ENCODE measurements at places on chromosomes 3 and 15.

- DNase-seq: no peak
Measured at GRCh38 chr3:191484461-191484860, 23.5 kb downstream of the PYDC2 start.

DNA sequence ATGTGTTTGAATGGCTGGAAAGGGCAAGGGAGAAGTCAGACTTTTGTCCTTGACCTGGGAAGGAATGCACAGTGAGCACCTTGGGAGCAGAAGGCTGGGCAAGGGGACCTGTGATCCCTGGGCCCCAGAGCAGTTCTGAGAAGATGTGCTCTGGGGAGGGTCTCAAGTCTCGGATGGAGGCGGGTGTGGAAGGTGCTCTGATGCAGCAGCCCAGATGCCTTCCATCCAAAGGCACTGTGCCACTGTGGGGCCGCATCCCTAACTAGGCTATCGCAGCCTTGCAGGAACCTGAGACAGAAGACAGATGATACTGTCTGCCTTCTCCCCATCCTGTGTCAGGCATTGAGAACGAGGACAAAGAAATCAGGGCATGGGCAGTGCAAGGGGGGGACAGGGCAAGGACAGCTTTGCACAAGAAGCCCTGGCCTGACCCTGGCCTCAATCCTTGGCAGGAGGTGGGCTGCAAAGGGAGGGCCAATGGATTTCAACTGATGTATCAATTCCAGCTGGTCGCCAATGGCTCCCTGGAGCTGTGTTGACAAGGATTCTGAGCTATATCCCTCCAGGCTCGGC is 14.6 kb upstream of the PRKCD start:
- DNase-seq: no peak

DNA sequence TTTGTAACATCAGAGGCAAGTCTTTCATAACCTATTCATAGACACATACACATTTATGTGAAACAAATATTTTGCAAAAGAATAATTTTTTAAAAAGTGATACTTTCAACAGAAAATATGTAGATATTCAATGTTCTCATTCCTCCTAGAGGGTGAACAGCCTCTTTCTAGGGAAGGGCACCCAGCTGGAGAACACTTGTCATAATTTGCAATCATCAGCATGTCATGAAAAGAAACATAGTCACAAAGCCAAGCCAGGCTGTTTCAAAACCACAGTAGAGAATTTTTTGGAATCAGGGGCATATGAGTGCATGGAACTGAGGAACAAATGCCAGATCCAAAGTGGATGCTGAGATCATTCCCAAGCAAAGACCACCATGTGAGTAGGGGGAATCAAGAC is 406.9 kb upstream of the ADAMTS9 start:
- no peak for DNase-seq

GRCh38 chr15:81330366-81331090 is 6.6 kb upstream of the STARD5 start:
- no peak for DNase-seq

- no peak for DNase-seq
Measured at GRCh38 chr3:165797551-165797950, 39.7 kb downstream of the BCHE start.

- no peak for DNase-seq
Measured at GRCh38 chr15:67125589-67126502, 60.4 kb downstream of the SMAD3 start.

DNA sequence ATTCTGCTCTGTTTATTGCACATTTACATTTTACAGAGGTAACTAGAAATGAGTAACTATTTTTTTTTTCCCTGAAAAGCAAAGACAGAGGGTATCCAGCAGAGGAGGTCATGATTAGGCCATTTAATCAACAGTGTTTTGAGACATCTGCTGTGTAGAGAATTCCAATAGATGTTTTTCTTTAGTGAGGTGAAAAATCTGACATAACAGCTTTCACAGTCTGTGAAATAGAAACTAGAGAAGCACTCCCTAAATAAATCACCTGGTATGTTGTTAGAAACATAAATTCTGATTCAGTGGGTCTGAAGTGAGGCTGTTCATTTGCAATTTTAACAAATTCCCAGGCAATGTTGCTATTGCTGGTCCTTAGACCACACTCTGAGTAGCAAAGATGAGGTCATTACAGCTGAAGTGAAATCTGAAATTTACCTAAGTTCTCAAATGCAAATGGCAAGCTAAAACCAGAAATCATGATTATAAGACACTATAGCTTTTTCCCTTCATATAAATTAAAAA is 329.2 kb upstream of the LRRC3B start:
- DNase-seq: no peak

- DNase-seq: peak; percentile 64
Measured at GRCh38 chr3:58167431-58168351, 43.1 kb downstream of the DNASE1L3 start.

DNA sequence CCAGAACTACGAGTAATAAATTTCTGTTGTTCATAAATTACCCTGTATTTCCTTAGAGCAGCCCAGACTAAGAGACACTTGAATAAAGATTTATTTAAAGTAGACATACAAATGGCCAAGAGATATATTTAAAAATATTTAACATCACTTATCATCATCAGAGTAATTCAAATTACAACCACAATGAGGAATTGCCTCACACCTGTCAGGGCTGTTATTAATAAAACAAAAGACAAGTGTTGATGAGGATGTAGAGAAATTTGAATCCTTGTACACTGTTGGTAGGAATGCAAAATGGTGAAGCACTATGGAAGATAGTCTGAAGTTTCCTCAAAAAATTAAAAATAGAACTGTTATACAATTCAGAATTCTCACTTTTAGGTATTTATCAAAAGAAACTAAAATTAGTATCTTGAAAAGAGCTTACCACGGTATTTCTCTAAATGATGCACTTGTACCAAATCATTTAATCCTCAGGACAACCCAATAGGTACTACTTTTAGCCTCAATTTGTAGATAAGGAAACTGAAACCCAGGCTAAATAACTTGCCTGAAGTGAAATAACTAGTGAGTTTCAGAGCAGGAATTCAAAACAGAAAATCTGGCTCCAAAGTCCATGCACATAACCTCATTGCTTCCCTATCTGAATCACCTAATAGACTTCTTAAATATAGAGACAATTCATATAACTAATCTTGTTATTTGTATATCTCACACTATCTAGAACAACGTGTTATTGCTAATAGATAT is 69.4 kb downstream of the ZBTB20 start:
- DNase-seq: no peak

- no peak for DNase-seq
Measured at GRCh38 chr15:43889042-43889441, 62.2 kb downstream of the WDR76 start.

DNA sequence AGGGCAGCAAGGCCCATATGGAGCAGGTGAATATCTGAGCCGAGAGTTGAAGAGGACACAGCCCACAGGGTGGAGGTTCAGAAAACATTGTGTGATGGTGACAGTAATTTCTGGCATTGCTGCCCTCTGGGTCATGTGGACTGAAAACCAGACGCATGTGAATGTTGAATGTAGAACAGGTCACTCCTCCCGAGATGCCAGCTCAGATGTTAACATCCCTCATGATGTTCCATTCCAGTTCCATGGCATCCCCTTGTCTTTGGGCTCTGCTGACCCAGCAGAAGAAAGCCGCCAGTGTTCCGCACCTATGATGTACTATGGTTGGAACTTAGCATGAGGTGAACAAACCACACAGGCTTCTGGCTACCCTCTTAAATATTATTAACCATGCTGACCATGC is 110.7 kb upstream of the CTDSPL start:
- no peak for DNase-seq

DNA sequence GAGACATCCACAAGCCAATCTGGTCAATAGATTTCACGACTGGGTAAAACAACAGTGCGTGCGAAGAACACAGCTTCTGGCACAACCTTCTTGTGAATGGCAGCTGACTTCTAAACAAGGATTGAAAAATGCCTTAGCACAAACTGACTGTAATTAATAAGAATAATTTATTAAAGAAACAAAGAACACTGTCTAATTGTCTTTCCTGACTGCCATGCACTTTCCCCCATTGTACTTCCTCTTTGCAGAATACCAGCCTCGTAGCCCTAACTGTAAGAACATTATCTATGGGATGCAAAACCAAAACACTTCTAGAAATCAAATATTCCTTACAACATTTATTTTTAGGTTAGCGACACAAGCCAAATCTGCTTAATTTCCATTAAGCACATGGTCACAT is 6.5 kb downstream of the FOXP1 start:
- DNase-seq: no peak
